Erythroblast (primary cell): ENCODE measurements at places on chromosomes 11 and 22.

- DNase-seq = no peak
These were observed 34.5 kb downstream of the NUMA1 start for GRCh38 chr11:72045849-72046248.

GRCh38 chr11:57823859-57824258 lies 62.3 kb downstream of the CTNND1 start:
- no peak for DNase-seq

DNA sequence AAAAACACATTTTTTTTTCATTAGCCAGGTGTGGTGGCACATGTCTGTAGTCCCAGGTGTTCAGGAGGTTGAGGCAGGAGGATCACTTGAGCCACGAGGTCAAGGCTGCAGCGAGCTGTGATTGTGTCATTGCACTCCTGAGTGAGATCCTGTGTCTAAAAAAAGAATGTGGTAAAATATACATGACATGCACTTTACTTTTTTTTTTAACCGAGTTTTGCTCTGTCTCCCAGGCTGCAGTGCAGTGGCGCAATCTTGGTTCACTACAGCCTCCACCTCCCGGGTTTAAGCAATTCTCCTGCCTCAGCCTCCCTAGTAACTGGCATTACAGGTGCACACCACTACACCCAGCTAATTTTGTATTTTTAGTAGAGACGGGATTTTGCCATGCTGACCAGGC lies 22.5 kb upstream of the CLDN5 start:
- no peak for DNase-seq

DNA sequence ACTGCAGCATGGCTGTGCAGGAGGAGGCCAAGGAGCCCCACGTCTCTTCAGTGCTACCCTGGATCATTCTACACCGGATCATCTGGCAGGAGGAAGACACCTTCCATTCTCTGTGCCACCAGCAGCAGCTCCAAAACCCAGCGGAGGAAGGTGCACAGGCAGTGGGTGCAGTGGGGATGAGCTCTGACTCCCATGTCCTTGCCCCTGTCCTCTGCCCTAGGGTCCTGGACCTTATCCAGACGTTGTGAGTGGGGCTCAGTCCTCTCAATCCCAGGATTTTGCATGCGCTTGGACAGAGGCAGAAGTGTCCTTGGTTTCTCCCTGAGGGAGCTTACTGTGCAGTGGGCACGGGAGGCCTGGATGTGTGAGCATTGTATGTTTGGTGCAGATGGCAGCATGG lies 61.3 kb downstream of the CABIN1 start:
- no peak for DNase-seq
